ENCODE measurements at places on chromosomes 12 and 14. TPM values are rescaled to one million over a fixed set of nuclear protein-coding genes. Genes with fewer than 3 reads are reported as not detected.

- no peak for DNase-seq
Measured at GRCh38 chr14:99660794-99661193, 15.9 kb downstream of the HHIPL1 start.

Gene SYT1
- 6.3 TPM for total RNA-seq

Gene LALBA
- total RNA-seq, result not detected

- DNase-seq, result peak; percentile 59
Measured at GRCh38 chr12:31005944-31006361, 67.7 kb upstream of the DDX11 start.
